ENCODE measurements at places on chromosomes 12 and 14.

- no peak for DNase-seq
These were observed 833.0 kb downstream of the SLC6A15 start for GRCh38 chr12:84079626-84080025.

DNA sequence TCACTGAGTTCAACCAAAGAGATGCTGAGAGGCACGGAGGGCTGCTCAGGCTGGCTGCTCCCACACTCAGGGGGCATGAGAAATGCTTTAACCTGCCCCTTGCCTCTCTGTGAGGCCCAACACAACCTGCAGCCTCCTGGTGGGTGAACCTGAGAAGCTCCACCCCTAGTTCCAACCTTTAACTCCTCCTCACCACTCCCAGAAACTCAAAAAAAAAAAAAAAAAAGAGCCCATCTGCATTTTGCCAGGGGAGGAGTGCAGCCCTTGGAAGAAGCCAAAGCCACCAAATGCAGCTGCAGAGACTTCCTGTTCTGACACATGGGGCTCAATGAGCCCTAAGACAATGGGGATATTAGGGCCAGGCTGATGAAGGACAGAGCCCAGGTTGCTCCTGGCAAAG, 8.9 kb downstream of the KRT4 start:
- DNase-seq, result no peak

GRCh38 chr12:74293689-74294131, 243.9 kb upstream of the ATXN7L3B start:
- DNase-seq, result no peak

DNA sequence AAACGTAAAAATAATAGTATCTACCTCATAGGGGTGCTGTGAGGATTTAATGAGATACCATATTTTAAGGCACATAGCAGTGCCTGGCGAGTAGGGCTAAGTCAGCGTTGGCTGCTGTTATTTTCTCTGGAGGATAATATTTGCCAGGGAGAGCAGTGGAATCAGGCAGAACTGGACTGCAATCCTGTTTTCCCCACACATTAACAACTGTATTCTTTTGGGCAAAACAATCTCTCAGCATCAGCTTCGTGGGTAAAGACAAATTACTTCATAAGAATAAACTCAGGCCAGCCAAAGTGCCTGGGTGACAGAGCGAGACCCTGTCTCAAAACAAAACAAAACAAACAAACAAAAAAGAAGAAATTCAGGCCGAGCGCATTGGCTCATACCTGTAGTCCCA, 29.7 kb upstream of the ATP2A2 start:
- DNase-seq, result no peak

- no peak for DNase-seq
These were observed 20.5 kb downstream of the SLC11A2 start for GRCh38 chr12:51005671-51006070.

GRCh38 chr12:12482150-12482761, 80.4 kb downstream of the DUSP16 start:
- no peak for DNase-seq

- no peak for DNase-seq
These were observed 448.1 kb upstream of the DCN start for GRCh38 chr12:91630596-91631293.

- DNase-seq, result no peak
These were observed 26.8 kb upstream of the CLEC2D start for GRCh38 chr12:9642606-9643265.

DNA sequence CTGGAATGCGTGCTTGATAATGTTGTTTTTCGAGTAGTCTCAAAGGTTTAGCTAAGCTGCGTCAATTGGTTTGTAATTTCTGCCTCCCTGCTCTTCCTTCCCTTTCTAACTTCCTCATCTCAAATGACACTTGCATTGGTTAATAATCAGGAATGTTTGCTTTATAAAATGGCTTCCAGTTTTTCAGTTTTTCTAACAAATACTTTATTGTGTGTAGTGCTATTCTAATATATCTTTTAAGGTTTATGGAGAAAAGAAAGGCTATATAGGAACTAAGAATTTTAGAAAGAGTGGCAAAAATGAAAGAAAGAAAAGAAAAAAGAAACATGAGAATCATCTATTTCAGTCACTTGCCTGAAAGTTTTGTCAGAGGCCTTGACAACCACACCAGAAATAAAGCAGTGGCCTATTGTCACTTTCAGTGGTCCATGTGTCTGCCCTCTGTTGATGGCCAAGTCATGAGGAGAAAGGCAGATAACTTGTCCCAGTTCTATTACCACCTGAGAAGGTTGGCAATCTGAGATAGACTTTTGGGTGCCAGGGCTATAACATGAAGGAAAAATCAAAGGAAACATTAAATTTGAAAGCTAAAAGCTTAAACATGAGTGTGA, 221.9 kb upstream of the KITLG start:
- DNase-seq, result no peak

DNA sequence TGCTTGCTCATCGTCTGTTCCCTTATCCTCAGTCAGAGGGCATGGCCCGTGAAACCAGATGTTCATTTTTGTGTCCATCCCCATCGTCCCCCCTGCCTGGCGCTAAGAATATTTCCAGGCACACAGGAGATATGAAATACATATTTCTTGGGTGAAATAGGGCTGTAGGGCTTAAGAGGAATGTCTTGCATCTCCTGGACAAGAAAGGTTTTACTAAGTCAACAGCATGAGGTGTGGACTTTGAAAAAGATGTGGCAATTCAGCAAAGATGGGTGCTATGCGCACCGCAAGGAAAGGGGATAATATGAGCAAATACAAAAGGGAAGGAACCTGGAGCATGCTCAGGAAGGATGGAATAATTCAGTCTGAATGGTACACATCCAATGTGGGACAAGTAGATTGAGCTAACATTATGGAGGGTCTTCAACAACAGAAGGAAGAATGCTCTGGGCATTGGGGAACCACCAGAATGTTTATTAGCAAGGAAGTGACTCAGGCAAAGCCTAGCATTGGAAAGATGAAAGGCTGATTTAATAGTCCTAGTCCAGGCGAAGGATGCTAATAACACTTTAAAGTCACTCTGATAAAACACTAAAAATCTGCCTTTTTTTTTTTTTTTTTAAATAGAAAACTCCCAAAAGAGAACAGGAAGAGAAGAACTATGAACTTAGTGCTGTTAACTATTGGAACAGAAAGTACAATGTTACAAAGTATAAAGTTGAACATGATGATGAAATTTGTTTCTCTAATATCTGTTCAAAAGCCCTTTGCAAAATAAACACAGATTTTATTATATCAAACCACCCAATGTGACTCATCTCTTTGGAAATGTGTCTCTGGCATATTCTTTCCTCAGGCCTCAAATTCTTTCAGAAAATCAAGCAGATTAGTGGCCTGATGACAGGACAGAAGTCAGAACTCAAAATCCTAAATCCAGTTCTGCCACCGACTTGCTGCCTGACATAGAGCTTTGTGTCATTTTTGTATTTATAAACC, 449.5 kb downstream of the BCAT1 start:
- no peak for DNase-seq

DNA sequence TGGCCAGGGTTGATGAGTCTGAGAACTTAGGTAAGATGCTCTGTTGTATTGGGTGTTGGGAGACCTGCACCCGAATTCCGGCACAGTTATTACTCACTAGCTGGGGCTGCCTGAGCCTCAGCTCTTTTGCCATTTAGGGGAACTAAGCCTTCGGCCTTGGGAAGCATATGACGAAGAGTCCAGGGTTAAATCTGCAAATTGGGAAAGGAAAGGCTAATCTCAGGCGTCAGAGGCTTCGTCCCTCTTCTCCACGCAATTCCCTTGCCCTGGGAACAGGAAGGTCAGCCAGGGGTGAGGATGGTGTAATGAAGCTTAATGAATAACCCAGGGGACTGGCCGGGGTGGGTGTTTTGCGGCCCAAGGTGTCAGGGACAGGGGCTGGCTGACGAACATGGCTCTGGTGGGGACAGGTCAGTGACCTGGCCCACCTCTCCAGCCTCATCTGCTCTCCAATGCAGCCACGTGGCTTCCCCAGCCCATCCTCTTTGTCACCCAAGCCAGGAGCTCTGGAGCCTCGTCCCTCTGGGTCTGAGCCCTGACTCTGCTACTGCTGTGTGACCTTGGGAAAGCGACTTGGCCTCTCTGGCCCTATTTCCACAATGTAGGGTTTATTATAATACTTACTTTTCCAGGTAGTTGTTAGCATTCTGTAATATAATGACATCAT, 3.8 kb upstream of the SDSL start:
- DNase-seq, result no peak

DNA sequence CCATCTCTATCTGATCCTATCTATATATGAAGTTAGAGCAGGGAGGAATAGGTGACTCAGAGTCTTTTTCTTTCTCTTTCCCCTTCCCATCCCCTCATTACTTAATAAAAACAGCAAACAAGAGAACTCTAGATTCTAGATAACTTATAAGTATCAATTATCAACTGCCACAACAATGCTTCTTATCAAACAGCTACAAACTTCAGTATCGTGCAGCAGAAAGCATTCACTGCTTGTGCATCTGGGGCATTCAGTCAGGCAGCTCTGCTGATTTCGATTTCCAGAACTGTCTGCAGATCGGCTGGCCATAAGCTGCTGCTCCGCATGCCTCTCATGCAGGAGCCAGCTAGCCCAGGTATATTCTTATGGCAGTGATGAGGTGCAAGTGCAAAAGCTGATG, 19.4 kb downstream of the A2ML1 start:
- no peak for DNase-seq

GRCh38 chr12:82754856-82755255, 68.2 kb downstream of the TMTC2 start:
- DNase-seq, result no peak

DNA sequence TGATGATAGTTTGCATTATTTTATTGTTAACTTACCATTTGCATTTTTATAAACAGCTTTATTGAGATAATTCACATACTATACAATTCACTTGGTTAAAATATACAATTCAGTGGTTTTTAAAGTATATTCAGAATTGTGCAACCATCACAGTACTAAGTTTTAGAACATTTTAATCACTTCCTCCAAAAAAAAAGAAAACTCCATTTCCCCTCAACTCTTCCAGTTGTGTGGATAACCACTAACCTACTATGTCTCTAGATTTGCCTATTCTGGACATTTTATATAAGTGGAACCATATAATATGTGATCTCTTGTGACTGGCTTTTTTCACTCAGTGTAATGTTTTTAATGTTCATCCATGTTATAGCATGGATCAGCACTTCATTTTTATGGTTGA, 41.3 kb downstream of the WNK1 start:
- DNase-seq, result no peak

- DNase-seq, result no peak
These were observed 40.9 kb downstream of the KCTD10 start for GRCh38 chr12:109436188-109436560.

GRCh38 chr14:22588526-22589095, 413 bp downstream of the DAD1 start:
- DNase-seq, result no peak

GRCh38 chr12:75011120-75011519, 198.5 kb downstream of the KCNC2 start:
- no peak for DNase-seq

DNA sequence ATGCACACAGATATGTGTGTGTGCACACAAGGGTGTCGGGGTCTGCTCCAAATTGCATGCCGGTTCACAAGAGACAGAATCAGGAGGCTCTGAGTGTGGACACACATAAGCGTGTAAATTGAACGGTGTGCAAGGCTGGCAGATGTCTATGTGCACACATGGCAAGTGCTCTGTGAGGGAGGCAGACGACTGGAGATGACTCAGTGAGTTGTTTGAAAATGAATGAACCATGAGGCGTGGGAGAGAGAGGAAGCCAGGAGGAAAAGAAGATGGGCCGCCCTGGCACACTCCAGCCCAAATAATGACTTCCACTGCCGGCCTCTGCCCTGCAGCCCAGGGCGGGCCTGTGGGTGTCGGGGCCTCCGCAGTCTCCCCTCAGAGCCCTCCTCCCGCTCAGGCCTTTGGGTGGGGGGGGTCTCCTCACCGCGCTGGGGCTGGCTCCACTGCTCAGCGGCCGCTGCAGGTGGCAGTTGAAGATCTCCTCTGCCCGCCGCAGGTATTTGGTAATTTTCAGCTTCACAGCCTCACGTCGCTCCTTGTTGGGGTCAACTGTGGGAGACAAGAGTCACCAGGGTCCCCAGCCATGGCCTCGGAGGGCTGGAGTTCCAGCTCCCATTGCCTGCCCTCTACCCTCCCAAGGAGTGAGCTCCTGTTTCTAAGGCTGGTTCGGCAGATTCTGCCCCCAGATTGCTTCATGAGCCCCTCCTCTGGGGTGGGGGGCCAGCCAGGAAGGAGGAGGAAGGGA, 3.5 kb downstream of the RPS6KL1 start:
- no peak for DNase-seq

GRCh38 chr14:100159094-100159864, at the start of gene DEGS2:
TSS of gene DEGS2 (minus strand) at chr14:100159645. CDS start at chr14:100159587, 58 bp downstream.
- DNase-seq, result peak; percentile 75

- no peak for DNase-seq
These were observed 49.9 kb upstream of the DYRK2 start for GRCh38 chr12:67598598-67598997.

GRCh38 chr12:23560611-23561010, 388.9 kb downstream of the SOX5 start:
- DNase-seq, result no peak

DNA sequence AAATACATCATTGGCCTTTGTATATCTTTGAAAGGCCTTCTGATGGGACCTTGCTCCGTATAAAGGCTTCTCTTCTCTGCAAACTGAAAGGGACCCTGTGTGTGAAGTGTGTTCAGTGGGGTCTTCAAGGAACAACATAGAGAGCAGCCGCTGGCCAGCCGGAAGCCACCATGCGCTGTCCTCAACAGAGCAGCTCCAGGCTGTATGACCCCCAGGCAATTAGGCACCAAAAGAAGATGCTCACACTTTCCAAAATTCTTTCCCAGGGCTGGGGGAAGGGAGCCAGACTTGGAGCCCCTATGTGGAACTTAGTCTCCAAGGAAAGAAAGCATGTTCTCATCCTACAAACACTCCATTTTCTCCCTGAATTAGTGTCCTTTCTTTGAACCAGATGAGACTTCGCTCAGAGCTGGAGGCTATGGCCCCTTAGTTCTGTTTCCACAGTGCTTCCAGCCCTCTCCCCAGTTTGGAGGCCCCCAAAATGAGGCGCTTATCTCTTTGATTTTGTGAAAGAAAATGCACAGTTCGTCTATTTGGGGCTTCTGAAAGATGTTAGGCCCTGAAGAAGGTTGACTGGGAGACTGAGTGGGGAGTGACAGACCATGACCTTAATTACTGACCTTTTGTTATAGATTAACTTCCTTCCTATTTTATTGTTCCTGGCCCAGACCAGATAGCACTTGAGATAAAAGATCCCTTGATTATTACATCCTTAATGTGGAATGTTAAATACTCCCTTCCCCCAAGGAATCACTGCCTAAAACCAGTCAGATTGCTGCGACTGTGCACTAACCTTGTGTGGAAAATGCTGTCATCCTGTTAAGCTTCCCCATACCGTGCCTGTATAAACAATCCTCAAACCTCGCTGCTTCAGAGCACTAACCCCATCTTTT, 128.3 kb upstream of the FGD4 start:
- DNase-seq, result no peak

- DNase-seq, result no peak
These were observed 11.0 kb downstream of the PAPLN start for GRCh38 chr14:73248108-73248868.

Data from DMS79 treated with DMSO at 0.1 percent for 48 hours (cell line).